A549 (cell line): ENCODE measurements at places on chromosomes 13 and 19. TPM values are rescaled to one million over a fixed set of nuclear protein-coding genes. Genes with fewer than 3 reads are reported as not detected.

The CEACAM16 gene
- 0.08 to 0.11 TPM in 2 of 3 replicates, not detected in the other for polyA plus RNA-seq

The UBL3 gene
- 9.2 to 10.4 TPM (median 9.4 TPM) in 3 replicates for polyA plus RNA-seq

- DNase-seq = peak; percentile 9
These were observed 7.7 kb downstream of the ATP7B start for GRCh38 chr13:52003541-52003940.

GRCh38 chr19:7982103-7982502 lies 23.3 kb downstream of the ELAVL1 start:
- DNase-seq = no peak
